ENCODE measurements at places on chromosomes 3 and 15.

DNA sequence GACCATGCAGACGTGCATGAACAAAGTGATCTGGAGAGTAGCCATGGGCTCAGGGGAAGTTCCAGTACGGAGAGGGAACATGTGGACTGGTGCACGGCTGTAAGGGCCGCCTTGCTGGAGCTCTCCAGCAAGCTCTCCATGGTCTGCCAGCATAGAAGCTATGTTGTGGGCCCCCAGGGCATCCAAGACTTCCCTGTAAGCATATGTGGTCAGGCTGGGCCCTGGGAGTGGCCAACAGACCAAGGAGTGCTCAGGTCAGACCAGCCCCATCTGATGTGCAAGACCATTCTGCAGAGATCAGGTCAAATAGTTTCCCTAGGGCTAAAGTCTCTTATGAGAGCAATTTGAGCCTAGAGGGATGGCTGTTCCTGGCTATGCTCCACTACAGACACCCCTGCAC, 110.1 kb upstream of the DAZL start:
- H3K4me1 ChIP-seq: peaks cover 25% of the 10 kb centered on the region
- no peaks in the 10 kb centered on the region for H3K27me3 ChIP-seq
- no peak for DNase-seq

- peaks cover 3% of the 10 kb centered on the region for H3K27me3 ChIP-seq
- DNase-seq: no peak
- H3K4me3 ChIP-seq: no peak overlapping the region
Measured at GRCh38 chr3:62323241-62323640, 50.1 kb downstream of the FEZF2 start.

GRCh38 chr3:67516496-67516895, 137.9 kb downstream of the SUCLG2 start:
- DNase-seq: no peak
- peaks cover 27% of the 10 kb centered on the region for H3K36me3 ChIP-seq
- H3K27ac ChIP-seq: no peak overlapping the region
- no peak overlapping the region for H3K4me3 ChIP-seq
- H3K4me1 ChIP-seq: no peaks in the 10 kb centered on the region
- no peaks in the 10 kb centered on the region for H3K27me3 ChIP-seq

DNA sequence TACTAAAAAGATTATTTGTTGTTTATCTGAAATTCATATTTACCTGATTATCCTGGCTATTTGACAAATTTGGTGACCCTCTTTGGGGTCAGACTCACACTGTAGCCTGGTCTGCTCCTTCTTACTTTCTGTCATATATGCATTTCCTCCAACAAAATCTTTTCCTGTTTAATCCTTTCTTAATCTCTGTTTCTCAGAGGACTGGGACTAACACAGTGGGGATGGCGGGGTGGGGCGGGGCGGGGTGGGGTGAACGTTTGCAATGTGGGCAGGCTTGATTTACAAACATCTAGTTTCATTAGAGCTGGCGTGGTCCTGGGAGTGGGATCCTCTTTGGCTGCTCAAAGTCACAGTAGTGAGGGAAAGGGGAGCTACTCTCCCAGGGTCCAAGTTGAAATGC, 35.3 kb upstream of the CDCP1 start:
- H3K27ac ChIP-seq: no peak overlapping the region
- DNase-seq: no peak
- no peaks in the 10 kb centered on the region for H3K27me3 ChIP-seq
- peaks cover 37% of the 10 kb centered on the region for H3K4me1 ChIP-seq
- H3K36me3 ChIP-seq: no peaks in the 10 kb centered on the region

GRCh38 chr15:58329211-58329610, 102.6 kb upstream of the LIPC start:
- H3K4me1 ChIP-seq: peaks cover 42% of the 10 kb centered on the region
- H3K4me3 ChIP-seq: no peak overlapping the region
- 0 out of 2 replicates have a peak, but pooled peaks cover 8% of the 10 kb centered on the region for H3K36me3 ChIP-seq
- H3K27me3 ChIP-seq: peaks cover 10% of the 10 kb centered on the region
- no peak for DNase-seq

DNA sequence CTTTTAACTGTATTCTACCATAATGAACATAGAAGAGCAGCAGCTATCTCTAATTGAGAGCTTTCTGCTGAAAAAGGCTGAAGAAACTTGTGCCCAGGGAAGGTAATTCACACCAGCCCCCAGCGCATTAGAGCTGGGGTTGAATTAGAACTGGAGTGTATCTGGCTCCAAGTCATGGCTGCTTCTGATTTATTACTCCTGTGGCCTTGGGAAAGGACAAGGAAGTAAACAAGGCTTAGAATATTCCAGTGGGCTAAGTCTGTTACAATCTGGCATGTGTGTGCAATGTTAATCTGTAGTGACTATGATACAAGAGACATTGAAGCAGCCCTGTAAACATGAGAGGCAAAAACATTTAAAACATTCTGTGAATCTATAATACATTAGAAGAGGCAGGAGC, 18.1 kb downstream of the CPA3 start:
- no peaks in the 10 kb centered on the region for H3K36me3 ChIP-seq
- no peak for DNase-seq
- peaks cover 22% of the 10 kb centered on the region for H3K4me1 ChIP-seq
- H3K4me3 ChIP-seq: no peak overlapping the region
- no peak overlapping the region for H3K27ac ChIP-seq

- H3K36me3 ChIP-seq: no peaks in the 10 kb centered on the region
- no peak for DNase-seq
- no peak overlapping the region for H3K27ac ChIP-seq
- H3K27me3 ChIP-seq: peaks cover 47% of the 10 kb centered on the region
- no peak overlapping the region for H3K4me3 ChIP-seq
Measured at GRCh38 chr15:88797663-88798339, 5.4 kb upstream of the ACAN start.

DNA sequence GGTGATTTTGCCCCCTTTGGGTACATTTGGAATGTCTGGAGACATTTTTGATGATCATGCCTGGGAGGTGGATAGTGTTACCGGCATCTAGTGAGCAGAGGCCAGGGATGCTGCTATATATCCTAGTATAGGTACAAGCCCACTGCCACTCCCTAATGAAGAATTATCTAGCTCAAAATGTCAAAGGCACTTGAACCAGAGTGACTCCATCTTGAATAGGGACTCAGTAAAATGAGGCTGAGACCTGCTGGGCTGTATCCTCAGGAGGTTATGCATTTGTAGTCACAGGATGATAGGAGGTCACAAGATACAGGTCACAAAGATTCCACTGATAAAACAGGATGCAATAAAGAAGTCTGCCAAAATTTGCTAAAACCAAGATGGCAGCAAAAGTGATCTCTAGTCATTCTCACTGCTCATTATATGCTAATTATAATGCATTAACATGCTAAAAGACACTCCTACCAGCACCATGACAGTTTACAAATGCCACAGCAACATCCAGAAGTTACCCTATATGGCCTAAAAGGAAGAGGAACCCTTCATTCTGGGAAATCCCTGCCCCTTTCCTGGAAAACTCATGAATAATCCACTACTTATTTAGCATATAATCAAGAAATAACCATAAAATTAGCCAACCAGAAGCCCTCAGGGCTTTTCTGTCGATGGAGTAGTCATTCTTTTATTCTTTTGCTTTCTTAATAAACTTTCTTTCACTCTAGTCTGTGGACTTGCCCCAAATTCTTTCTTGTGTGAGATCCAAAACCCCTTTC, 40.0 kb upstream of the FAM3D start:
- no peaks in the 10 kb centered on the region for H3K4me1 ChIP-seq
- H3K27ac ChIP-seq: no peak overlapping the region
- DNase-seq: no peak
- no peak overlapping the region for H3K4me3 ChIP-seq

DNA sequence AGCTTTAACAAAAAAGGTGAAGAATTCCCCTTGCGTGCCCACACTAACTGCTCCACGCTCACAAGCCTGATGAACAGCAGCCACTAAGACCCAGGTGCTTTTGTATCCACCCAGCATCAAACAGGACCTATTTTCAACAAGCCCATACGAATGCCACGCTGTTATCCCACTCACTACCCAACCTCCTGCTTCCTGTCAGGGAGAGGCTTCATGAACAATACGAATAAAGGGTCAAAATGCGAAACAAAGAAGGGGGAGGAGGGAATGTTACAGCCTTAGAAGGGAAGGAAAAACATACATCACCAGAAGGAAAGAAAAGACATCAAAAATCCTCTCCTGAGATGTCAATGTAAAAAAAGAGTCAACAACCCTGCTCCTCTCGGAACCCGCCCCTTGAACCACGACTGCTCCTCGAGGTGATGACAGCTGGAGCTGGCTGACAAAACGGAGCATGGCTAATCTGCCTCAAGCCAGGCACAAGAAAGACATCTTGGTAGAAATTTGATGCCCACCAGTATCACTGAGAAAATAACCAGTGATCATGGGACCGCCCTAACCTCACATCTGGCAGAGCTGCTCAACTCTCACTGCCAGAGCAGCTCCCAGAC, 9.7 kb downstream of the ERC2 start:
- H3K27ac ChIP-seq: no peak overlapping the region
- no peak for DNase-seq
- H3K36me3 ChIP-seq: no peaks in the 10 kb centered on the region
- H3K4me3 ChIP-seq: no peak overlapping the region
- H3K4me1 ChIP-seq: no peaks in the 10 kb centered on the region
- no peaks in the 10 kb centered on the region for H3K27me3 ChIP-seq

DNA sequence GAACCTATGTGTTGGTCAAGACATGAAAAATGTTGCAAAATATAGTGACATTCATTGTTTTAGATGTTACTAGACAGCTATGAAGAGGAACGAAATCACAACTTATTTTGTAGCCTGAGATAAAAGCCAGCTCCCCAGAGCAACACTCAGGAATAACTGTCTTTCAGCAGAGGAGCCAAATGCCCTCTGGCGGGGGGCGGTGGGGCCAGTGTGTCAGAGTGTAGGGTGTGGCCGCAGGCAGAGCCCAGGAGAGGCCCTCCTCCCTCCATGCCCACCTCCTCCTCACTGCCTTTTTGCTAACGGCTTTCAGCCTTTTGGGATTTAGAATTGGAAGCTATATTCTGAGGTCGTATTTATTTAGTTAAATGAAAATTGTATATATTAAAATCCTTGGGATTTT, 16.9 kb downstream of the APOD start:
- no peak overlapping the region for H3K27ac ChIP-seq
- H3K27me3 ChIP-seq: peaks cover 35% of the 10 kb centered on the region
- no peak for DNase-seq
- H3K4me1 ChIP-seq: no peaks in the 10 kb centered on the region
- H3K4me3 ChIP-seq: no peak overlapping the region

GRCh38 chr3:160150525-160150924, 74.7 kb upstream of the C3orf80 start:
- H3K36me3 ChIP-seq: no peaks in the 10 kb centered on the region
- H3K4me1 ChIP-seq: peaks cover 47% of the 10 kb centered on the region
- peak overlapping the region; percentile 30 for H3K27ac ChIP-seq
- peaks cover under 1% of the 10 kb centered on the region for H3K27me3 ChIP-seq
- no peak overlapping the region for H3K4me3 ChIP-seq

GRCh38 chr3:195319060-195319459, 48.1 kb upstream of the XXYLT1 start:
- no peaks in the 10 kb centered on the region for H3K4me1 ChIP-seq
- DNase-seq: no peak
- H3K27me3 ChIP-seq: peaks cover 2% of the 10 kb centered on the region
- no peak overlapping the region for H3K27ac ChIP-seq

DNA sequence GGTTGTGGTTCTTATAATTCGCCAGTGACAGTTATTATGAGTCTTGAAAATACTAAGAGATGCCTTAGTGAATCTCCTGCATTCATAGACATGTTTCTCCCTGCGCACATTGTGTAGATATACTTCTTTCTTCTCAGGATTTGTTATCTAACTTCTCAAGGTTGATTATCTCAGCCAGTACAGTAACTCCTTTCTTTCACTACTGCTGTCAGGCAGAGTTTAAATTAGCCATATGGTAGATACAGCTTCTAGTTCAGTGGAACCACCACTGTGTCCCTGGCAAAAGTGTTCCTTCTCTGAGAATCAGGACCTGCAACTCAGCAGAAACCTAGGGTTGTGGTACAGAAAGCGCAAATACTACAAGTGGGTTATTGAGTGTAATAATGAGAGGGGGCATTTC, 175.0 kb upstream of the SGO1 start:
- H3K4me1 ChIP-seq: peaks cover 10% of the 10 kb centered on the region
- no peak for DNase-seq

DNA sequence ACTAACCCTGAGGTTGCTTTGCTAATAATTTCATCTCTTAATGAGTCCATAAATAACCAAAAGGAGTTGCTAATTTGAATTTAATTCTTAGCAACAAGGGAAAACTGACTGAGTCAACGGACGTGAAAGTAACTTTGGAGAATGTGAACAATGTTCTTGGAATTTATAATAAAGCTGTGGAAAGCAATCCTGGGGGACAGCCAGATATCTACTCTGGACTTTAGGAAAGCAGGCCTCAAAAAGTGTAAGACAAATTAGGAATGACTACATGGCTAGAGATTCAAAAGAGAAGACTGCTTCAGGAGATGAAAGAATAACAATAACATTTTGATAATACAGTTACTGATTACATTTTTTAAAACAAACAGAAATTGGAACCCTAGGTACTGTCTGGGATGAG, 318.4 kb upstream of the COL8A1 start:
- H3K4me3 ChIP-seq: peak overlapping the region; percentile 20
- H3K36me3 ChIP-seq: peaks cover 5% of the 10 kb centered on the region
- peak; percentile 83 for DNase-seq
- peak overlapping the region; percentile 58 for H3K27ac ChIP-seq
- no peaks in the 10 kb centered on the region for H3K27me3 ChIP-seq
- H3K4me1 ChIP-seq: peaks cover 55% of the 10 kb centered on the region

DNA sequence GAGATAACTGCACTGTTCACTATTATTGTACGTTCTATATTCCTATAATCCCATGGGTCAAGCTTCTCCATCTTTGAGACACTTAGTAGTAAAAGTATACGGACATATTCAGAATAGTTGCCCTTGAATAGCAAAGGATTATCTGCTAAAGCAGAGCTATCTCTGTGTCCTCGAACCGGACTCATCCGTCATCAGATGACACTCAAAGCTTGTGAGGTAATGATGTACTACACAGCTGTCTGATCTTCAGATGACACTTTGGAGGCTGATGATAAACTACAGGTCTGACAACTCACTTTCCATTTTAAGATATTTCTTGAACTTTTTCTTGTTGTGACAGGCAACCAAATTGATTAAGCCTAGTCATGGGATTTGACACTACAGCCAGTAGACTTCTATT, 240.2 kb downstream of the SCAPER start:
- H3K4me1 ChIP-seq: 0 out of 2 replicates have a peak, but pooled peaks cover 6% of the 10 kb centered on the region
- no peak overlapping the region for H3K27ac ChIP-seq
- H3K36me3 ChIP-seq: no peaks in the 10 kb centered on the region

- peak; percentile 57 for DNase-seq
- peak overlapping the region; percentile 41 for H3K4me3 ChIP-seq
- H3K27ac ChIP-seq: peak overlapping the region; percentile 71
- H3K36me3 ChIP-seq: peaks cover 5% of the 10 kb centered on the region
- H3K27me3 ChIP-seq: peaks cover 2% of the 10 kb centered on the region
- H3K4me1 ChIP-seq: peaks cover 57% of the 10 kb centered on the region
Measured at GRCh38 chr3:45218578-45219390, 7.3 kb downstream of the TMEM158 start.

- H3K4me3 ChIP-seq: peak overlapping the region; percentile 93
- H3K27me3 ChIP-seq: no peaks in the 10 kb centered on the region
- peaks cover 40% of the 10 kb centered on the region for H3K4me1 ChIP-seq
- H3K27ac ChIP-seq: peak overlapping the region; percentile 59
- peak; percentile 30 for DNase-seq
Measured at GRCh38 chr3:49803465-49804140, 542 bp downstream of the INKA1 start.
